ENCODE measurements at places on chromosomes 4 and X.
A peak's percentile ranks its signal among the peaks of the same experiment; 100 is the strongest.

DNA sequence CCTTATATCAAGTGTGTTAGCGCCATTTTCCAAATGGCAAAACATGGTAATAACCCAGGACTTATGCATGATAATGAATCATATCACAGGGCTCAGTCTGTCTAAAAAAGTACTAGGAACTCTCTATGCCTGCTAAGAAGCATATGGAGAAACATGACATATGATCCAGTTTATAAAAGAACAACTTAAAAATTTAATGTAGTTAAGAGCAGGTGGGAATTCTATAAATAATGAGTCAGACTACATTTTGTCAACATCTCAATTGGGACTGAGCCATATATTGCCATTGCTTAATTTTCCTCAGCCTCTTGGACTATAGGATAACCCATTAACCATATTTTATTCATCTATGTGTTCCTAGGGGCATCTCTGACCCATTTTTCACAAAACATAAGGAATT, 360.4 kb upstream of the AGA start:
- no peak for DNase-seq

DNA sequence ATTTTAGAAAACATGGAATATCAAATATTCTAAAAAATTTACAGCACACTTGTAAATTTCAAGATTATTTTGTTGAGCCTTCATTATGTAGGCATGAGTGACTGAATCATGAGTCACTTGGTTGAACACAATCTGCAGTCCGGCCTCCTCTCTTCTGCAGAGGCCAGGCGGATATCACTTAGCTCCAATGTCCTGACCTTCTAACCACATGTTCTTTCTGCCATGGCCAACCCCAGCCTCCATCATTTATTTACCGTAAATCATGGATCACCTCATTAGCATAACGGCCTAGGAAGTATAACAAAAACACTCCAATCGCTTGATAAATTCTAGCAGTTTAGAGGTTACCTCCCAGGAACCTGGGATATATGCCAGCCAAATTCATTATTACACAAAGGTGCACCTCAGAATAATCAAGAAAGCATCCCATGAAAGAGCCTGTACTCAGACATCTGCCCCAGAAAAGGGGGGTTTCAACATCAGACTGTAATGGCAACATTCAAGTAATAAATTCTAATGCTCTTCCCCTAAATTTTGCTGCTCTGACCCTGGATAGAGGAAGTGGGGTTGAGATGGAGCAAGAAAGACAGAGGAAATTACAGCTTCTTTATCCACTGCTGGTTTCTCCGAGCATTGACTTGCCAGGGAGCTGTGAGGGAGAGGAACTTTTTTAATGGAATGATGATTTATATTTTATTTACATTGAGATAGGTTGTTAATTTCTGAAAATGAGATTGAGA, 2153.6 kb upstream of the AGA start:
- DNase-seq: no peak

DNA sequence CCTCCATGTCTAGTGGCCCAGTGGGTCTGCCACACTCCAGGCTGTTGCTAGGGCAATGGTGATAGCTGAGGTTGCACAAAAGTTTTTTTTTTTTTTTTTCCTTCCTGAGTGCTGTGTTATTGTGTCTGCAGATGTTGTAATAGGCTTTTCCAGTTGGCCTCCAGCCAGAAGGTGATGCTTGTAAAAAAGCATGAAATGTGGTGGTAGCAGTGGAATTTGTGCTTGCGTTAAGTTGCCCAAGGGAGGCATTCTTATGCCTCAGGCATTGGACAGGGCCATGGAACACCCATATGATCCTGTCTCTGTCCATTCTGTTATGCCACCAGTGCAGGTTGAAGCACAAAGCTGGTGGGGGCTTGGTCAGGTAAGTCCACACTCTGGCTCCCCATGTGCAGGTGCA, 660.5 kb upstream of the SPANXN1 start:
- no peak for DNase-seq

DNA sequence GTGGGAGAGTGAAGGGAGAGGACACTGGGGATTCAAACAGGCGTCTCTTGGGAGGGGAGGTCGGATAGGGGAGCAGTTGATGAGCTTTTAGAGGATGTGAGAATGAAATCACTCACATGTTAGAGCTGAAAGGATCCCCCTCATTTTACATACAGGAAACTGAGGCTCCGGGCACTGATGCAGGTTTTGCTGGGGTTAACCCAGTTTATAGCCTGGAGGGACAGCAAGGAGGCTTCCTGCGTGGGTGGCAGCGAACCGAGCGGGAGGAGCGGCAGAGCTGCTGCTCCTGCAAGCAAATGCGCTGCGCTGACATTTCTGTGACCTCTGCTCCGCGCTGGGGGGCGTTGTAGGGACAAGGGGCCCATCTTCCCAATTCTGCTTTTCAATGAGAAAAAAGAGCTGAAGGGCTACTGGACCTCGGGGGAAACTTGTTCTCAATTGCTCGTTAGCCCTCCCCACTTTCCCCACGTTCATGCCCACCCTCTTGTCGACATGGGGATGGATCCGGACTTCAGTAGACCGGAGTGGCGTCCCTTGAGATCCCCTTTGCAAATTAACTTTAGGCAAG, 1.2 kb upstream of the NEUROG2 start:
- no peak for DNase-seq

DNA sequence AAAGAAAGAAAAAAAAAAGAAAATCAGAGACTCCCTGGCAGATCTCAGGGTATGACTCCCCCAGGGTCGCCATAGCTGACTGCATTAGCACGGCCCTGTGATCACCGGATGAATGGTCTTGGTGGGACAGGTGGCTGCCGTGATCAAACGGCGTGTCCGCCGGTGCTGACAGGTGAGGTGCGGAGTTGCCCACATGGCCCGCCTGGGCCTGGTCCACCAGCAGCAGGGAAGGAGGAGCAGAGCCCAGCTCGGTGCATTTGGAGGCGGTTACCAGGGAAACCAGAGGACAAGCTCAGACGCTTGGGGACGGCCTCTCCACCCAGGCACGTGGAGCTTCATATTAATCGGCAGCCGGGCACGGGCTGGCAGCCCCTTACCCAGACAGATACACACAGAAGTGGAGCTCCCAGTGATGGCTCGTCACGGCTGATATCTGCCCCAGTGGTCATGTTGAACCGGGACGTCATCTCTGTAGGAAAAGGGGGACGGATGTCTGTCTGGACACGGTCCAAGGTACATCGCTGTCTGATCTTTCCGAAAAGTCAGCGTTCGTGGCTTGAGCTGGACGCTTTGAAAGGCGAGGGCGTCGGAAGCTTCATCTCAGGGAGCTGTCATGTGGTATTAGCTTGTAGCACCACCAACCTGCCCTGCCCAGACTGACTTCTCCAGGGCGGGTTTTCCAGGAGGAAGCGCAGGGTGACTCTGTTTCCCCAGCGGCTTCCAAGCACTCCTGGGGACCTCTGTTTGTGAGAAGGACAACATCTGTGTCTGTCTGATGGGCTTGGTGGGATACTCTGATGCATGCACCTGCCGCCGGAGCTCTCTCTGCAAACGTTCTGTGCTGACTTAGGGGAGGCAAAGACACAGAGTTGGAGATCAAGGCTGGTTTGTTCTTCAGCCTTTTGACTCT, 180.7 kb downstream of the CRLF2 start:
- DNase-seq: no peak

GRCh38 chr4:109993116-109993515, 80.4 kb downstream of the EGF start:
- no peak for DNase-seq

DNA sequence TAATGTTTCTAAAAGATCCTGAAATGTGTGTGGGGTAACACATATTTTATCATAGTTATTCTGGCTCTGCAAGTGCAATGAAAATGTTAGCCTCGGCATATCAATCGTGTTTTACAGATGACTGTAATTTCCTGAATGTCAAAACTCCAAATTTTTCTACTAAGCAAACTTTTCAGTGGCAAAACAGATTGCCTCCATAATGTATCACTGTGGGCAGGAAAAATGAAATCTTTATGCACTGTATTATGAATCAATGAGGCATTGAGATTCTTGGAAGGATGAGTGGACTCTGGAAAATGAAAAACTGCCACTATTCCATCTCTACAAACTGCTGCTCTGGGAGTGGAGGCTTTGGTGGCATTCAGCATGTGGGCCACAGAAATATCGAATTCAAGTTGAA, 160.1 kb upstream of the MBNL3 start:
- no peak for DNase-seq

DNA sequence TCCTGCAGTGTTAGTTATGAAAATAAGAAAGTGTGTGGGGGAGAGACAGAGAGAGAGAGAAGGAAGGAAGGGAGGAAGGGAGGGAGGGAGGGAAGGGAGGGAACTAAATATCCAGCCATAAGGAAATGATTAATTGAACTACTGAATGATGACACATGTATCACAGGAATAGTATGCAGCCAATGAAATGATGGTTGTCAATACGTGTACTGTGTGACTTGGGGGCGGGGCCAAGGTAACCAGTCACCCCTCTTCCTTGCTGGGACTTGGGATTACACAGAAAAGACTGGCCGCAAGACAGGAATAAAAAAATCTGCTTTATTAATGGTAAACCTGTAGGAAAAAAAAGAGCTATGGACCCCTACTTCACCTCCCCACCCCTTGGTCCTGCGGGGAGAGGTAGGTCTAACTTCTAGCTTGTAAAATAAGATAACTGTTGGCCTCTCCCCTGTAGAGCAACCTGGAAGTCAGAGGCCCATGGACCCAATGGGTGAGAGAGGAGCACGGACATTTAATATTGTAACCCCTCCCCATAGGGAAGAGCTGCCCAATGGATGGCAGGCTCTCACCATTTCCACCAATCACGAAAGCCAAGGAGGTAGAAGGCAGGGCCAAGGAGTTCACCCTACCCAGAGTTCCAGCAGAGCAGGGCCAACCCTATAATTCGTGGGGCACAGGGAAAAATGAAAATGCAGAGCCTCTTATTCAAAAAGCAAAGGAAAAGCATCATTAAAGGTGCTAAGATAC, 7.4 kb downstream of the PPP2R2C start:
- DNase-seq: no peak

DNA sequence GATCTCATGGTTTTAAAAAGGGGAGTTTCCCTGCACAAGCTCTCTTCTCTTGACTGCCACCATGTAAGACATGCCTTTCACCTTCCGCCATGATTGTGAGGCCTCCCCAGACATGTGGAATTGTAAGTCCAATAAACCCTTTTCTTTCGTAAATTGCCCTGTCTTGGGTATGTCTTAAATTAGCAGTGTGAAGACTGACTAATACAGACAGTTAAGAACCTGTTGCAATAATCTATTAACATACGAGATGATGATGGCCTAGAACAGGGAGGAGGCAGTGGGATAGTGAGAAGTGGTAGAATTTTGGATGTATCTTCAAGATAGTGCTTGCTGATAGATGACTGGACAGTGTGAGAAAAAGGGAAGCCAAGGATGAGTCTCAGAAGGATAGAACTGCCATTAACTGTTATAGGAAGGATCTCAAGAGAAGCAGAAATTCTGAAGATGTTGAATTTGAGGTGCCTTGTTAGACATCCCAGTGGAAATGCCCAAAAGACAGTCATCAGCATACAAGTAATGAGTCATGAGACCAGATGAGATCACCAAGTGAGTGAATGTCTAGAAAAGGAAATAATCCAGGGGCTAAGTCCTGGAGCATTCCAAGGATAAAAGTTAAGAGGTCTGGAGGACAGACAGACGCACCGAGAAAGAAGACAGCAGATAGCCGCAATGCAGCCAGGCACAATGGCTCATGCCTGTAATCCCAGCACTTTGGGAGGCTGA, 38.8 kb upstream of the UGDH start:
- no peak for DNase-seq

DNA sequence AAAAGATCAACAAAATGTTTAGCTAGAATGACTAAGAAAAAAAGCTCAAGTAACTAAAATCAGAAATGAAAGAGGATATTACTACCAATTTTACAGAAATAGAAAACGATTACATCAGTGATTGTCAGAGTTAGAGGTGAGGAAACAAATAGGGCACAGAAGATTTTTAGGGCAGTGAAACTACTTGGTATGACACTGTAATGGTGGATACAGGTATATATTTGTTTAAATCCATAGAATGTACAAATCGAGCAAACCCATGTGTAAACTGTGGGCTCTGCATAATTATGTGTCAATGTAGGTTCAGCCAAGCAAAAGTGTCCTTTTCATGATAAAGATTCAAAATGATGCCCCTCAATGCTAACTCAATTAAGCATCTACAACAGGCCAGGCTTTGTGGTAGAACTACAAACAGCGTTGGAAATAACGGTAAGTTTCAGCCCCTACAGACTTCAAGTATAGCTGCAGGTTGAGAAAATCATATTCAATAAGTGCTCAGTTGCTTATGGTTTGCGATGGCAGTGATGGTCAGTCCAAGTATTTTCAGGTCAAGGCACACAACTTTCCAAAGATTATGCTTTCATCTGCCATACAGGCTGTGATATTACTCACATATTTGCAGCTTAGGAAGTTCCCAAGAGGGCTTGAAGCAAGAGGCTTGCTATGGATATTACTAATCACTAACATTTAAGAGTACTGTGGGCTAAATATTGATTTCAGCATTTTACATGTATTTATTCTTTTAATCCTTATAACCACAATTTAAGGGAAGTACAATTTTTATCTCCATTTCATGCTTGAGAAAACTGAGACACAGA, 158.6 kb downstream of the TET2 start:
- no peak for DNase-seq

GRCh38 chrX:85203461-85203970, 40.1 kb downstream of the SATL1 start:
- DNase-seq: no peak

GRCh38 chr4:55386073-55386472, 9.7 kb upstream of the TMEM165 start:
- DNase-seq: no peak

GRCh38 chrX:45771114-45771513, 570.4 kb upstream of the DIPK2B start:
- DNase-seq: no peak

DNA sequence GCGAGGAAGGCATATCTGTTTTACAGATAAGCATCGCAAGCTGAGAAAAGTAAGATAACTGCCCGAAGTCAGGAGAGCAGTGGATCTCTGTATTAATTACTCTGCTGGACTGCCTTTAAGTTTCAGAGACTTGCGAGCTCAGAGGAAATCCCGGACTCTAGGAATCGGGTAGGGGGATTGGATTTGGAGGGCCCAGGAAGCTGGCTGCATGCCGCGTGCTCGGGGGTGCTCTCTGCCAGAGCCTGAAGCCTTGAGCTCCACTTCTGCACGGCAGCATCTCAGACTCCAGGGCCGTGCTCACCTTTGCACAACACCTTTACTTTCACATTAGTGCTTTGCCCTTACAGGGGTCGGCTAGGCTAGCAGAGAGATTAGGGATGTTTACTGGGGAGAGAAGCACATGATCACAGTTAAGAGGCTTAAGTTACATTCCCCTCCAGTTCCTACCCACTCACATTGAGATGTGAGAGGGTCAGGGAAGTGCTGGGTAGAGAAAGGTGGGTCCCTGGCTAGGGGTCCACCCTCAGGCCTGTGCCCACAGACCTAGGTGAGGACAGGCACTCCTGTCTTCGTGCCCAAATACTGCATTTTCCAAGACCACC, 57.0 kb downstream of the TRIML1 start:
- no peak for DNase-seq

- DNase-seq: peak; percentile 30
Observed at GRCh38 chrX:153539171-153539978, 21.9 kb downstream of the ATP2B3 start.

GRCh38 chrX:120450163-120450562, 18.9 kb downstream of the LAMP2 start:
- DNase-seq: no peak

- DNase-seq: no peak
Observed at GRCh38 chr4:88616275-88617150, 24.2 kb downstream of the HERC3 start.
